ENCODE measurements at places on chromosomes 13 and 19.

DNA sequence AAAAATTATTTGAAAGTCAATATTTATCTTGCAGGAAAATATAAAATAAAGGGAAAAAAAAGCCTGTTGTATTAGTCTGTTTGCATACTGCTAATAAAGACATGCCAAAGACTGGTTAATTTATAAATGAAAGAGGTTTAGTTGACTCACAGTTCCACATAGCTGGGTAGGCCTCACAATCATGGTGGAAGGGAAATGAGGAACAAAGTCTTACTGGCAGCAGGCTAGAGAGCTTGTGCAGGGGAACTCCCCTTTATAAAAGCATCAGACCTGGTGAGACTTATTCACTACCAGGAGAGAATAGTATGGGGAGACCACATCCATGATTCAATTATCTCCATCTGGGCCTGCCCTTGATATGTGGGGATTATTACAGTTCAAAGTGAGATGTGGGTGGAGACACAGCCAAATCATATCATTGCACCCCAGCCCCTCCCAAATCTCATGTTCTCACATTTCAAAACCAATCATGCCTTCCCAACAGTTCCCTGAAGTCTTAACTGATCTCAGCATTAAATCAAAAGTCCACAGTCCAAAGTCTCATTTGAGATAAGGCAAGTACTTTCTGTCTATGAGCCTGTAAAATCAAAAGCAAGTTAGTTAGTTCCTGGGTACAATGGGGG, 1416.5 kb upstream of the SPRY2 start:
- DNase-seq = no peak

GRCh38 chr19:2551172-2551863, 75.4 kb downstream of the GADD45B start:
- DNase-seq = no peak

GRCh38 chr13:25973085-25973484, 78.7 kb downstream of the SHISA2 start:
- no peak for DNase-seq

DNA sequence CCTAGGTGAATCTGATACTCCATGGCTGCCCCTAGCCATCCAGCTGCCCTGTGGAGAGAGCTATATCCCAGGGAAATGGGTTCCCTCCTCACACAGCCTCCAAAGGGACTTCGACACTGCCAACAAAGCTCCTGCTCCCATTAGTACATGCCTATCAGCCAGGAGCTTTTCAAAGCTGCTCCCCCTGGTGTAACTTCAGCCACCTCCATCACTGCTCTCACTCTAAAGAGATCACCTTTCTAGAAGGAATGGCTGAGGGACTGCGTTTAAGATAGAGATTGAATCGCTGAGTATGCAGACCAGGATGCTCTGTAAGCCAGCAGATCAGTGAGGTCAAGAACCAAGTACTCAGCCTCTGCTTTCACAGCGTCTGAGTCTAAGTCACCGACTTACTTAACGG, 213.7 kb downstream of the NALCN start:
- DNase-seq = no peak

GRCh38 chr19:1253514-1254080, 5.2 kb downstream of the MIDN start:
- DNase-seq = no peak

- no peak for DNase-seq
These were observed 40.3 kb upstream of the UFM1 start for GRCh38 chr13:38309397-38309796.

DNA sequence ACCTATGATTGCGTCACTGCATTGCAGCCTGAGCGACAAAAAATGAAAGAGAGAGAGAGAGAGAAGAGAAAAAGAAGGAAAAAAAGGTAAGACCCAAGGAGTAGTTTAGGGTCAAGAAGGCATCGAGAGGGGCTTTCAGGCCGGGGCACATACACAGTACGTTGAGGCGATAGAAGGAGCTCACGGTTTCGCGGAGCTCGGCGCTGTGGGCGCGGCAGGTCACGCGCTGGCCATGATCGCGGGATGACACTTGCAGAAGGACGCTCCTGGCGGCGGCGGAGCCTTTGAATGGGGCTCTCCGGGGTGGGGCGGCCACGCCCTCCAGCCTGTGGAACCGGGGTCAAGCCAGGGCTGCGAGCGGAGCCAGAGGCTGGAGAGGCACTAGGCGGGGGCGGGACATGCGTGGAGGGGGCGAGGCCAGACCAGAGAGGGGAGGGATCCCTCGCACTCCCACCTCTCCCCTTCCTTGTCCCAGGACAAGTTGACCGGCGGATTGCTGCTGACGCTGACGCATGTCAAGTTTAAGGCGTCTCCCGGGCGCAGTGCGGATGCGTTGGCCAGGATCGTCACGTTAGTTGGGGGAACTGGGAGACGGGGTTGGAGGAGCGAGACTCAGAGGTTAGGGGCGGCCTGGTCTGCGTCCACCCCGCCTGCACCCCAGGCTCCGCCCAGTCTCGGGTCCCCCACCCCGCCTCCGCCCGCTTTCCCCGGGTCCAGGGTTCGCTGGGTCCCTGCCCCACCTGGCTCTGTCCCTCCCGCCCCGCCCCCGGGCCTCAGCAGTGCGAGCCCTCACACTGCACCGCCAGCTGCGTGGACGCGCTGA, 6.9 kb downstream of the NPHS1 start:
- DNase-seq = no peak

DNA sequence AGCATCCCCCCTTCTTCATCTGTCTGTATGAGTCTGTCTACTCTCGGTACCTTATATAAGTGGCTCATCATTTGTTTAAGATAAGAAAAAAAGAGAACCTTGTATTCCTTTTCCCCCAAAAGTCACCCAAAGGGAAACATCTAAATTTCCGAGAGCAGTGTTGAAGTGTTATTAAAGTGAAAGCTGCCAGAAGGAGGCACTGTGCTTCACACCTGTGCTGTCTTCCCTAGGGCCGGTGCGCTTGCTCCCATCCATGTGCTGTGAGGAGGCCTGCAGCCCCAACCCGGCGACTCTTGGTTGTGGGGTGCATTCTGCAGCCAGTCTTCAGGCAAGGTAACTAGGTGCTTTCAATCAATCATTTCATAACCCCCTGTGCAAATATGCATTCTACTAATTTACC, 97.5 kb downstream of the TNFRSF19 start:
- no peak for DNase-seq

GRCh38 chr19:13957051-13957450, 4.7 kb downstream of the DCAF15 start:
- no peak for DNase-seq

- peak; percentile 15 for DNase-seq
These were observed 223.9 kb downstream of the LHFPL6 start for GRCh38 chr13:39379118-39379517.
